ENCODE measurements at places on chromosomes 4 and X.
A peak's percentile ranks its signal among the peaks of the same experiment; 100 is the strongest.

DNA sequence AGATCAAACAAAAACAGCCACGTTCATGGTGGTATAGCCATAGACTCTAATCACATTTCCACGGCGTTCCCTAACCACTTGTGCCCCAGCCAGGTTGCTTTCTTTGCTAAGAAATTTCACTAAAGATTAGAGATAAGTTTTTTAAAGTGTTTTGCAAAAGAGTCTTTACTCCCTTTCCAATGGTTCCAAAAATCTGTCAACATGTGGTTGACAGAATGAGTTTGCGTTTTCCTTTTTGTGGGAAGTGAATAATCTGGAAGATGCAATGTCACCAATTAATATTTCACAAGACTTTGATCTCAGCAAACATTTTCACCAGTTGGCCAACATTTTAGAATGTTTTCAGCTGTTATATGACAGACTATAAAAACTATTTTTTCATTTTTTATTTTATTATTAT lies 35.3 kb downstream of the CXCL1 start:
- DNase-seq, result no peak

- DNase-seq, result no peak
These were observed 324.1 kb upstream of the EMCN start for GRCh38 chr4:100841911-100842310.

- peak; percentile 53 for DNase-seq
These were observed 62.8 kb downstream of the FAM9B start for GRCh38 chrX:8971116-8971515.

DNA sequence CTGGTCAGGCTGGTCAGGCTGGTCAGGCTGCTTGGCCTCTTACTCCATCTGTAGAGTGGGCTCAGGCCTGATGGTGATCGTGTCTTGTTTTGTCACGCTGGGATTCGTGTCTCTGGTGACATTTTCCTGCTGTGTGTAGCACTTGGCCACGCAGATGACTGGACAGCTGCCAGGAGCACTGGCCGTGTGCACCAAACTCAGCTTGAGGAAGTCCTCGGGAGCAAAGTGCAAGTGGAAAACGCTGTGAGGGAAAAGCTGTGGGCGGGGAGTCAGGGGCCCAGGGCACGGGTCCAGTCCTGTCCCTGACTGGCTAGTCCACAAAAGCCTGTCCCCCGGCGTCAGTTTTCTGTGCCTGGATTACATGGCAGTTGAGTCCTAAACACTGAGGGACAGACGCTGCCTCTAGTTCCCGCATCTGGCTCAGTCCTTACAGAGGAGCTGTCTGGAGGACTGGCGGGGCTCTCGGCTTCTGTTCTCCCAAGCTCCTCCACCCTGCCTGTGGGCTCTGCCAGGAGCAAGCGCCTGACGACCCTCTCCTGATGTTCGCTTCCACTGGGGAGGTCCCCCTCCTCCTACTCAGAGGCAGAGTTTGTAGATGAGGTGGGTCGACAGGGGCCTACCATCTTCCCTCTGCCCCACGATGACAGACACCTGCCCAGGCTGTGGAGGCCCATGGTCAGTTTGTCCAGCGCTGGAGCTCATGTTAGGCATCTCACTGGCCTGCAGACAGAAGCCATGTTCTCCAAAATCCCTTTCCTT lies 35.9 kb upstream of the GRPEL1 start:
- no peak for DNase-seq

GRCh38 chrX:136171420-136171819 lies 24.1 kb downstream of the FHL1 start:
- DNase-seq, result no peak

DNA sequence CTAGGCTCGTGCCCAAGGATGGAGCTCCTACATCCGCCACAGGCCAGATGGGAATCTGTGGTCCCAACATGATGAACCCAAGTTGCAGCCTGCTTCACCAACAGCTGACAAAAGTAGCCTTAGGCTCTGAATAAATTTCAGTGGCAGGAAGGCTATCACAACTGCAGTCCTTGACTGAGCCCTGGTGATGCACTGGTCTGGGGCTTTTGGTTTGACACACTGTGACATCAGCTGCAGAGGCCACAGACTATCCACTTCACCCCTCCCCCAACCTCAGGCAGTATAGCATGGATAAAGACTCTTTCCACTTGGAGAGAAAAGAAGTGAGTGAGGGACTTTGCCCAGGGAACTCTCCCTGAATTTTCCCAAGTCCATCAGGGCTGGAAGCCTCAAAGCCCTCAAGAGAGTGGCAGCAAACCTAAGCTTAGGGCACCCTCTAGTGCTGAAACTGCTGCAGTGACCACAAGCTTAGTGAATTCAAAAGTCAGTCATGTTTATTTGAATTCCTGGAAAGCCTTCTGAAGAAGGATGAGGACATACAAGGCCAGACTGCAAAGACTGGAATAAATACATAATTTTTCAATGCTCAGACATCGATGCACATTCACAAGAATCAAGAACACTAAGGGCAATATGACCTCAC lies 135.0 kb upstream of the TENT5D start:
- peak; percentile 8 for DNase-seq

GRCh38 chrX:12225107-12225506 lies 86.8 kb downstream of the FRMPD4 start:
- DNase-seq, result no peak

GRCh38 chr4:83599183-83599582 lies 63.3 kb downstream of the GPAT3 start:
- peak; percentile 62 for DNase-seq

DNA sequence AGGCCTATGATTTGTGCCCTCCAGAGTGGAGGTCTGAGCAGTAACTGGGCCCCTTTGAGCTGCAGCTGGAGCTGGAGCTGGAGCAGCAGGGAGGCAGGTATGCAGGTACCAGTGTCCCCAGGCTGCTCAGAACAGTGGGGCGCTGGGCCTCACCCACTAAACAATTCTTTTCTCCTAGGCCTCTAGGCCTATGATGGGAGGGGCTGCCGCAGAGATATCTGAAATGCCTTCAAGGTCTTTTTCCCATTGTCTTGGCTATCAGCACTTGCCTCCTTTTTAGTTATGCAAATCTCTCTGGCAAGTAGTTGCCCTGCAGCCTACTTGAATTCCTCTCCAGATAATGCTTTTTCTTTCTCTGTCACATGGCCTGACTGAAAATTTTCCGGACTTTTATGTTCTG lies 79.7 kb upstream of the OTUD4 start:
- DNase-seq, result no peak

GRCh38 chrX:49069038-49069437 lies 4.8 kb downstream of the PRAF2 start:
- no peak for DNase-seq

DNA sequence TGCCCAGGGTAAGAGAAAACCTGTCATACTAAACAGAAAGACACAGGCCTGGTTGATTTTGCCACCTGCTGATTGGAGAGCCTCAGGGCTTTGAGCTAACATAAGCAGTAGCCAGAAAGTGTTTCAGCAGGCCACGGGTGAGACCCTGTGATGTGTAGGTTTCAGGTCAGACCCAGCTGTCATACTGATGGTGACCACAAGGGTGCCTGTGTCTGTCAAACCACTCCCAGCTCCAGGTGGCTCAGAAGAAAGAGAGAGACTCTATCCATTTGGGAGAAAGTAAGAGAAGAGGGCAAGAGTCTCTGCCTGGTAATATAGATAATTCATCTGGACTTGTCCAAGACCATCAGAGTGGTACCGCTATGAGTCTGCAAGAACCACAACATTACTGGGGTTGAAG lies 72.8 kb upstream of the NLRP2B start:
- DNase-seq, result no peak

GRCh38 chr4:78684325-78685079 lies 91.6 kb upstream of the BMP2K start:
- DNase-seq, result peak; percentile 79

DNA sequence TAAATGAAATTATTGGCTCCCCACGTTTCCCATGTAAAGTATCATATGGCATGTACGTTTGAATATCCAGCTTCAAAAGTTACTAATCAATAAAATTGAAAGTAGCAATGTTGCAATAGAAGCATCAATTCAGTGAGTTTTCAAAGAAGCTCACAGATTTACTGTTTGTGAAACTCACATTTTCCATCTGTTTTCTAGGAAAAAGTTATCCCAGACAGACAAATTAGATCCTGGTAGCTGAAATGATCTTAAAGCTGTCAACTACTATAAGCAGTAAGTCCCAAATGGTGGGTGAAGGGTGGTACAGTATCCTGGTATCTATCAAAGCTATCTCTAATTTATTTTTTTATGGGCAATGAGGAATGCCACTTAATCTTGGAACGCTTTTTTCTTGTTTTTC lies 60.7 kb upstream of the MXRA5 start:
- DNase-seq, result no peak

GRCh38 chr4:181597766-181598165 lies 645.4 kb upstream of the TENM3 start:
- peak; percentile 61 for DNase-seq

GRCh38 chrX:103779141-103779789 lies 2.6 kb downstream of the PLP1 start:
- peak; percentile 31 for DNase-seq

GRCh38 chr4:155450676-155451075 lies 73.9 kb upstream of the MAP9 start:
- no peak for DNase-seq

DNA sequence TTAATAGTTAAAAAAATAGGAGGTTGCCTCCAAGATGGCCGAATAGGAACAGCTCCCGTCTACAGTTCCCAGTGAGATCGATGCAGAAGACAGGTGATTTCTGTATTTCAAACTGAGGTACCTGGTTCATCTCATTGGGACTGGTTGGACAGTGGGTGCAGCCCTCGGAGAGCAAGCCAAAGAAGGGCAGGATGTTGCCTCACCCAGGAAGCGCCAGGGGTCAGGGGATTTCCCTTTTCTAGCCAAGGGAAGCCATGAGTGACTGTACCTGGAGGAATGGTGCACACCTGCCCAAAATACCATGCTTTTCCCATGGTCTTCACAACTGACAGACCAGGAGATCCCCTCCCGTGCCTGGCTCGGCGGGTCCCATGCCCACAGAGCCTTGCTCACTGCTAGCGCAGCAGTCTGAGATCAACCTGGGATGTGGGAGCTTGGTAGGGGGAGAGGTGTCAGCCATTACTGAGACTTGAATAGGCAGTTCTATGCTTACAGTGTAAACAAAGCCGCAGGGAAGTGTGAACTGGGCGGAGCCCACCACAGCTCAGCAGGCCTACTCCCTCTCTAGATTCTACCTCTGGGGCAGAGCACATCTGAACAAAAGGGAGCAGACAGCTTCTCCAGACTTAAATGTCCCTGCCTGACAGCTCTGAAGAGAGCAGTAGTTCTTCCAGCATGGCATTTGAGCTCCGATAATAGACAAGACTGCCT lies 47.5 kb downstream of the PPA2 start:
- no peak for DNase-seq

- DNase-seq, result no peak
These were observed 40.8 kb downstream of the DLG3 start for GRCh38 chrX:70485466-70485865.

DNA sequence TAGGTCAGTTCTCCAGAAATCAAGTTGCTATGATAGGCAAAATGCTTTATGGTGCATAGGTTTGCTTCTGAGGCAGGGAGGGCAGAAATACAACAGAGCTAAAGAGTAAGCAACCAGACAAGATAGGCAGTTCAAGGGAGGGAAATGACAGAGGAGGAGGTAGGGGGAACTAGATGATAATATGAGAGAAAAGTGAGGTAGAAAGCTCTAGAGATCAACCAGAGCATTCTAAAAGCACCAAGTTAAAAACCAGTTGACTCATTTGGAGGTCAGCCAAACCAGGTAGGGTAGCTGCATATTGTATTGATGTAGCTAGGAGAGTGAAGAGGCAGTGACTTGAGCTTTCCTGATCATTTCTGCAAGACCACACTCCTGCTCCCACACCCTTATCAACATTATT lies 49.0 kb upstream of the SLC16A2 start:
- no peak for DNase-seq

GRCh38 chr4:171266671-171267070 lies 546.5 kb upstream of the GALNTL6 start:
- DNase-seq, result no peak

DNA sequence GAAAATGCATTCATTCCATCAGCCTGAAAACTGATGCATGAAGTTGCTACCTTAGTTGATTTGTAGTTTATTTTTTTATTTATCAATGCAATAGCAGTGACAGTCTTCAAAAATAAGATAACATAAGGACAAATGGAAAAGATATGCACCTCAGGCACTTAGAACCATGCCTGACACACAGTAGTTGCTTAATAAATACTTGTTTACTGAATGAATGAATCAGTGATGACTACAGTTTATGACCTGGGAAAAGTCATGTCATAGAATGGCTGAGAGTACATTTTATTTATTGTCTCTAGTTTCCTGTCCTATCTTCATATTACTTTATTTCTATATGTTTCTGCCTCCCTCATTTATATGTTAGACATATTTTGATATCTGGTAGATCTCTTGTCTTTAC lies 171.8 kb downstream of the TLL1 start:
- no peak for DNase-seq

GRCh38 chrX:9797384-9798360 lies 11.4 kb downstream of the SHROOM2 start:
- DNase-seq, result no peak

DNA sequence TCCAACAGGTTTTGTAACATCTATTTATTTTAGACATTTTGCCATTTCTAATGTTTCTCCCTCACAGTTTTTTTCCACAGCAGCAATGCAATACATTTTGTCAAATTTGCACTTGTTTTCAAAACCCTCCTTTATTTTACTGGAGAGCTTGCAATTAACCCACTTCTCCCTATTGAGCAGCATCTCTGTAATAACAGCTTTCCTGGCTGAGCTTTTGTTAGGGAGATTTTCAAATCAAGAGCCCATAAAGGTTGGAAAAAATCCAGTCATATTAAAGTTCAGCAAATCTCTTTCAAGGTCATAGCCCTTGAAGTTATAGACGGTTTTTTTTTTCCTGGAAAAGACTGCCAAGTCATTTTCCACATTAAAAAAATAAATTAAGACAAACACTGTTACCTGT lies 450.6 kb upstream of the TENM3 start:
- no peak for DNase-seq

DNA sequence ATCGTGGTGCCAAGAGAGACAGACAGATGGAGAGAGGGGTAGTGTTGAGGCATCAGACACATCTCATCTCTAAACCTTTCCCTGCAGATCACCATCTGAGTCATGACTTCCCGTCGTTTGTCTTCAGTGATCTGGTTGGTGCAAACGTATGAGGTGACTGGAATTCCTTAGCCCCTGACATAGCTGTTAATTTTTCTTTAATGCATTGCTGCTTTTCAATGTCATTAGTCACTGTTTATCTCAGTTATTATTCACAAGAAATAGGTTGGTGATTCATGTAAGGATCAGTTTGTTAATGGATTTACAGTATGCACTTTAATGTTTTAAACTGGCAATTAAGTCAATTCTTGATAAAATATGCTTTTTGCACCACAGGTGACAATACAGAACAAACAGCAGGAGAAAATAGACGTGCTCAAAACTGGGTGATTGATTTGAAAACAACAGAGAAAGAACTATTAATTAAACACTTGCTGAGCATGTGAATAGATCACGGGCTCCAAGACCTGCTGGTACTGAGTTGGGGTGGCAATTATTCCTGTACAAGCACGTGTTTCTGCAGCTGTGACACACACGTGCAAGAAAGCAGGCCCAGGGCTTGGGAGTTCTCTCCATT lies 1.3 kb upstream of the TMEM154 start:
- DNase-seq, result peak; percentile 81

DNA sequence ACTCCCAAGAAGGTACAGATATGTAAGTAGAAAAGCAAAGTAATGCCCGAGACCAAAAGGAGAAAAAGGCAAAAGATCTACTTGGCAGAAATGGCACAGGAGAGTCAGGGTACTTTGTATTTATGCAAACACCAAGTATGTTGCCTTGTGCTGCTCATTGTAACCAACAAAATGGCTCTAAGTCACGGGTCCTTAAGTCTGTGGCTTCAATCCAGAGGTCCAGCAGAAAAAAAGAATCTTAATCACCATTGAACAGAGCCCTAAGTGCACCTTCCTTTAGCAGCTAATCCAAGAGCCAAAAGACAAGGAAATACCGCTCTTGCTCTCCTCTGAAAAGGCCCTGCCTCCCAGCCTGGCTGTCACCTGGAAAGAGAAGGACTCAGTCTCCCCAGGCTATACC lies 324.9 kb upstream of the PPARGC1A start:
- DNase-seq, result no peak

Measured in fibroblast of skin of back (primary cell).